Activated CD4-positive, CD25-positive, alpha-beta regulatory T cell (primary cell): ENCODE measurements at places on chromosomes 1 and 21.

DNA sequence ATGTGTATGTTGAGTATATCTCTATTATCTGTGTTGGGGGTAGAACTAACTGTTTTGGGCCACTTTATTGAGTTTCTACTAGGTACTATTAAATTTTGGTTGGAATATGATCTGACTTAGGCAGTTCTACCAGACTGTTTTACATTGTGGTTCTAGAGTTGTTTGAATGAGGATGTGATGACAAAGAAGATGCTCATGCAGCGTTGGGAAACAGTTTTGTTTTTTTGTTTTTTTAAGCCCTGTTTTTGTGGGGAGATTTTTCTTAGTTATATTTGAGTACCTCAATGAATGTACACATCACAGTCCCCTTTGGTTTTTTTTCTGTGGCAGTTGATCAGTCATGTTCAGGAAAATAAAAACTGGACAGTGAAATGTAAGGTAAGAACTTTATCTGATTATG, 40.1 kb downstream of the TMED5 start:
- DNase-seq, result no peak

DNA sequence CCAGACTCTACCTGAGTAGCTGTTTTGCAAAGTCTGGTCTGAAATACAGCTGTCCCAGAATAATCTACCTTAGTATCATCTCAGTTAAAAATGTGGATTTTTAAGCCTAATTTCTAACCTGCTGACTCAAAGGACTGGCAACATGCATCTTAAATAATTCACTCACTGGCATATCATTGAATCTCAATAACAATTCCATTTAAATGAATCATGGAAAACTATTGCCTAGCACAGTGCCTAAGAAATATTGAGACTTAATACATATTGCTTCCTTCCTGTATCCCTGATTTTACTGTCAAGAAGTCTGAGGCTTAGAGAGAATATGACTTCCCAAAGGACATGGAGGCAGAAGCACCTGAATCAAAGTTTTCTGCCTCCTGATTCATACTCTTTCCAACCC, 3.1 kb downstream of the CCDC190 start:
- DNase-seq, result no peak

DNA sequence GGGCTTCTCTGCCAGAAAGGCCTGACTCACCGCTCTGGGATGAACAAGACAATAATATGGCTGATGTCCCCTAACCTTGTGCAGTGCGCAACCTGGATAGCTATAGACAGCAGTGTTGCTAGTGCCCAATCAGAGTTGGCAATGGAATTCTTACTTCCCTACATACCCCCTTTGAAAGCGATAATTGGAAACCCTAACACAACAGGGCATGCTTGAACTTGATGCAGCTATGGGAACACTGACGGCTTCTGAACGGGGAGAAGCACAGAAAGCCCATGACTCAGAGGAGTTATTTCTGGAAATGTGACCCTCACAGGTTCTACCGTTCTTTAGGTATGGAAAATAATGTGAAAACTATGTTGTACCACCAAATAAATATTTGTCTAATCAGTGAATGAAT, 200.6 kb downstream of the TRABD2B start:
- no peak for DNase-seq

- DNase-seq, result no peak
Measured at GRCh38 chr1:89322402-89322801, 41.5 kb upstream of the GBP6 start.

DNA sequence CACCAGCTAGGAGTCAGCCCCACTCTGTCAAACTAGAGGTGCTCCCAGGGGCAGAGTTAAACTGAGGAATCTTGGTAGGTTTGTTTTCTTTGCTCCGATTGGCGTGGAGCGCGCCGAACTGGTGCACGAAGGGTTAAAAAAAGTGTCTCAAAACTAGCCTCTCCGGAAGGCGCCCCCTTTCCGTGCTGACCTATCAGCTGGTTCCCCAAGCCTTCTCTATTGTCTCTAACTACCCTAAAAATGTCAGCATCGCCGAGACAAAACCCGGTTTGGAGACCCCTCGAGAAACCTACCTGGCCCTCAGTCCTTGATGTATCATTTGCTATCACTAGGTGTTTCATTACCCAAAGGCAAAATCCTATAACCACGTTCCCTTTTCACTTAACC, 2.2 kb downstream of the TGFB2 start:
- no peak for DNase-seq

GRCh38 chr1:2232916-2233438, 4.9 kb downstream of the SKI start:
- DNase-seq, result no peak

DNA sequence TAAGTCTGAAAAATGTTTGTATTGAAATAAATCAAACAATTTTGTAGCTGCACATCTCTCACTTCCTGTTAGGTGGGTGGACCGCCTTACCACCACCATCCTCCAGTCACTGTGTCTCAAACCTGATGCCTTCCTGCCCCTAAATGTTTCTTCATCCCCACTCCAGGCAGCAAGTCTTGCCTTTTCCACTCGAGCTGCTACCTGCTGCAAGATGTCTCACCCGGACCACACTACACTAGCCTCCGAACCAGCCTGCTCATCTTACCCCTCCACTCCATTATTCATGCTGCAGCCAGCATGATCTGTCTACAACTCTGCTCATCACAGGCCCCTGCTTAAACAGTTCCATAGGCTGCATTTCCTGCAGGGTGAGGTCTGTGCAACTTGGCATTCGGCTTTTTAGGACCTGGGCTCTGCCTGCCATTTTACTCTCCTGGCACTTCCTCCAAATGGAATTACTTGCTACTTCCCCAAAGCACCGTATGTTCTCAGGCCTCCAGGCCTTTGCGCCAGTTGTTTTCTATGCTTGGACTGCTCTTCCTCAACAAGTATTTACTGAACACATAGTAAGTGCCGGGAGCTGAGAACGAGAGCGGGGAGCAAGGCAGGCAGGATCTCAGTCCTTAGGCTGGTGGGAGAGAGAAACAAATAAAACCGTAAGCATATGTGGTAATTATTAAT, 5.2 kb upstream of the SF3A3 start:
- no peak for DNase-seq

GRCh38 chr1:232837087-232837486, 31.9 kb downstream of the MAP10 start:
- no peak for DNase-seq
